ENCODE measurements at places on chromosomes 1 and 21. TPM values are rescaled to one million over a fixed set of nuclear protein-coding genes. Genes with fewer than 3 reads are reported as not detected.

Gene AVPR1B
- 0.23 TPM for total RNA-seq

Gene SH2D2A
- total RNA-seq: not detected

Gene TPR
- 88.3 TPM for total RNA-seq

Gene CRNN
- not detected for total RNA-seq

Gene CYP4Z1
- total RNA-seq: 0.92 TPM

Gene NBPF26
- total RNA-seq: 18.0 TPM

Gene NEK2
- 4.8 TPM for total RNA-seq
